Osteoblast (primary cell): ENCODE measurements at places on chromosomes 4 and X. TPM values are rescaled to one million over a fixed set of nuclear protein-coding genes. Genes with fewer than 3 reads are reported as not detected.

ARL9 gene
- total RNA-seq, result 0.59 and 1.1 TPM in 2 replicates

CXCL10 gene
- total RNA-seq, result not detected in 2 replicates

CLDN22 gene
- not detected in 2 replicates for total RNA-seq

GLRB gene
- total RNA-seq, result 27.1 and 32.4 TPM in 2 replicates

MAGEE1 gene
- 2.2 and 2.7 TPM in 2 replicates for total RNA-seq

UGT2B11 gene
- not detected in 2 replicates for total RNA-seq

KLB gene
- total RNA-seq, result not detected in 2 replicates

MMGT1 gene
- 25.0 and 26.5 TPM in 2 replicates for total RNA-seq

RAB39B gene
- 0.36 and 0.59 TPM in 2 replicates for total RNA-seq

OCIAD1 gene
- total RNA-seq, result 78.2 and 87.5 TPM in 2 replicates

ADH7 gene
- total RNA-seq, result not detected in 2 replicates
